ENCODE measurements at places on chromosomes 5 and 9.
A peak's percentile ranks its signal among the peaks of the same experiment; 100 is the strongest.

- no peak for DNase-seq
These were observed 186.3 kb downstream of the MARCHF11 start for GRCh38 chr5:15993334-15993733.

DNA sequence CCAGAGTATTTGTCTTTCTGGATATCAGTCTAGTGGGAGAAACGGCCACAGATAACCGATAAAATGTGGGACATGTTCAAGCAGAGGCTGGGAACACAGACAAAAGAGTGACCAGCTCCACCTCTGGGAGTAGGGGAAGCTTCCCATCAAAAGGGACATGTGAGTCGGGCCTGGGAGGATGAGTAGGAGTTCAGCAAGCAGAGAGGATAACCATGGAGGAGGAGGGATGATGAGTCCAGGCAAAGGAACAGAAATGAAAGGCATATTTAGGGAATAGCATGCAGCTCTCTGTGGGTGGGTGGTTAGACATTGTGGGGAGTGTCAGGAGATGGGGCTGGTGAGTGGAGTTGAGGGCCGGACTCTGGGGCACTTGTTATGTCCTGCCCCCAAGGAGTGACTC lies 61.5 kb downstream of the ERGIC1 start:
- DNase-seq = no peak

DNA sequence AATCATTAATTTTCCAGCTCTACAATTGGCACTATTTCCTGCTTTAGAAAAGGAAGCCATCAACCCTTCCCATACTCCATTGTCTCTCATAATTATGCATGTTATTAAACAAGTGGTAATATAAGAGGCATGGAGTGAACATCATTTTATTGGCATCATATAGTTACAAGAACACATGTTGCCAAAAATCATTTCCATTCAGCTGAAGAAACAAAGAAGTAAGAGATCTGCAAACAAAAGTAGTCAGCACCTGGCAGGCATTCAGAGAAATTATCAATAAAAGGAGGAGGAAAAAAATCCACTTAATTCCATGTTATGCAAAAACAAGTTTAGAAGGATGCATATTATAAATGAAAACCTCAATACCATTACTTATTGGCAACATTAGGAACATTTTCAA lies 1208.2 kb upstream of the C9orf72 start:
- DNase-seq = no peak

- no peak for DNase-seq
These were observed 52.5 kb upstream of the ZBTB43 start for GRCh38 chr9:126752376-126752775.

GRCh38 chr9:22307013-22307711 lies 139.5 kb upstream of the DMRTA1 start:
- DNase-seq = no peak

DNA sequence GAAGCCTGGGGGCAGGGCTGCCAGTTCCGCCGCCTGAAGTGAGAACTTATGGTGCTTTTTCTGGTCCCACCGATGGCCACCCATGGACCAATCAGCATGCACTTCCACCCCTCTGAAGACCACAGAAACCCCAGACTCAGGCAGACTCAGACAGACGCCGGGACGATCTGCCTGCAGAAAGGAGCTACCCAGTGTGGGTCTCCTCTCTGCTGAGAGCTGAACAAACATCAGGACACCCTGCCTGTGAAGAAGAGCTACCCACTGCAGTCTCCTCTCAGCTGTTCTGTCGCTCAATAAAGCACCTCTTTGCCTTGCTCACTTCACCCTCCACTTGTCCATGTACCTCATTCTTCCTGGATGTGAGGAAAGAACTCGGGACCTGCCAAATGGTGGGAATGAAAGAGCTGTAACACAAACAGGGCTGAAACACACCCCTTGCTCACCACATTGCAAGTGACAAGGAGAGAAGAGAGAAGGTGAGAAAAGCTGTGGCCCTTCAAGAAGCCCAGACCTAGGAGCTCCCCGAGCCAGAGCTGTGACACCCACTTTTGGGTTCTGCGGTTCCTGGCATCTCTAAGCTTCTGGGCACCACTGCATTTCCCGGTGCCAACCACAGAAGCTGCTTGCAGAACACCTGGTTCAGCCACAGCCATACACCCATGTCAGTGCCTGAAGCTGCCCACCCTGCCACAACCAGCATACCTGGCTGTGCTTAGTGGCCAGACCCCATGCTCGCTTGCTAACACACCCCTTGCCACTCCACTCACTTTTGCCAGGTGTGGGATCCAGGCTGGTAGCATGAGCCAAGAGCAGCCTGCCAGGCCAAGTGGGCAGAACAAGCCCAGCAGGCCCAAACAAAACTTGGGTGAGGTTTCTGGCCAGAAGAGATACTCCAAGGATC lies 114.3 kb upstream of the TSLP start:
- DNase-seq = no peak

DNA sequence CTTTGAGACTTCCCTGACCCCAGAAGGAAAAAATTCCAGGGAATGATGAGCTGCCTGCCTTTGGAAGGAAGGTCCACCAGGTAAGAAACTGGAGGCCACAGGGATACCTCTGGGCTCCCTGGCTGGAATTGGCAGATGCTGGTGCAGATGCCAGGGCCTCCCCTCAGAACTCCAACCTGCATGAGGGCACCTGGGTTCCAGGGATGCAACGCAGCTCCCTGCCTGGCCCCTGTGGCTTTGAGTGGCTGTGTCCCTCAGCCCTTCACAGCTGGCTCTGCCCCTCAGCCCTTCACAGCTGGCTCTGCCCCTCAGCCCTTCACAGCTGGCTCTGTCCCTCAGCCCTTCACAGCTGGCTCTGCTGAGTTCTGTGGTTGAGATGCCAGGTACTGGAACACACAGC lies 13.9 kb downstream of the KCNMB1 start:
- no peak for DNase-seq

GRCh38 chr9:137029058-137029936 lies 1.3 kb upstream of the ABCA2 start:
- peak; percentile 77 for DNase-seq

- DNase-seq = no peak
These were observed 20.4 kb downstream of the TENT4A start for GRCh38 chr5:6733411-6734242.

DNA sequence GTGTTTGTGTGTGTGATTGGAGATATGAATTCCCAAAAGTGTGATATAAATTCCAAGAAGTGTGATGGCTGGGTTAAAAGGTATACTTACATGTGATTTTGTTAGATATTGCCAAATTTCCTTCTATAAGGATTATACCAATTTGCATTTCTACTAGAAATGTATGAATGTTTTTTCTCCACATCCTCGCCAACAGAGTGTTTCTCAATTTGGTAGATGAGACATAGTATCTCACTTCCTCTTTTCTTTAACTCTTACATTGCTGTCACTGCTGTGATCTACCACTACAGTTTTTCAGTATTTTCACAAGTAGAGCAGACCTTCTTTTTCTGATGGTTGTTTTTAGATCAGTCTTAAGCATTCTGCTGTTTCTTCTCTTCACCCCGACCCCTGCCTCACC lies 111.3 kb downstream of the FER start:
- DNase-seq = no peak

- peak; percentile 32 for DNase-seq
These were observed 12.4 kb downstream of the DOCK2 start for GRCh38 chr5:169649486-169649885.

GRCh38 chr9:33446240-33446945 lies 1.0 kb downstream of the AQP3 start:
- DNase-seq = no peak

- no peak for DNase-seq
These were observed 199.6 kb upstream of the DAB2 start for GRCh38 chr5:39624268-39624886.

GRCh38 chr5:111997308-111997707 lies 240.3 kb upstream of the NREP start:
- DNase-seq = no peak

- DNase-seq = no peak
These were observed 168.9 kb downstream of the MAPKAP1 start for GRCh38 chr9:125538092-125538473.

GRCh38 chr5:44783634-44784315 lies 25.0 kb upstream of the MRPS30 start:
- no peak for DNase-seq

GRCh38 chr9:74083681-74084433 lies 413.3 kb upstream of the RORB start:
- no peak for DNase-seq

DNA sequence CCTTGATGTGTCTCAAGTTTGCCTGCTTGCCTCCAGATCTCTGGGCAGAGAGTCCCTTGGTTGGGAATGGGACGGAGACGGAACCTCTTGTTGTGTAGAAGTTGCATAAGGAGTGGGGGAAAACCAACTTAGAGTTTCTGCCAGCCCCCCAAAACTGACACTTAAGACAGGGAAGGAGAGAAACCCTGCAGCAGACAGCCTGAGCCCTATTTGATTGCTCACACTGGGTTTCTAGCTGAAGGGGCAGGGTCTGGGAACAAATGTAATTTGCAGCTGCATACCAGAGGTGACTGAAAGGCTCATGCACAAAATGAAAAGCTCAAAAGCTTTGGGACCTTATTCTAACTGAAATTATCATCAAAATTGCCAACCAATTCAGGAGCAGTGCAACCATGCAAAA lies 254.5 kb downstream of the RASEF start:
- no peak for DNase-seq

DNA sequence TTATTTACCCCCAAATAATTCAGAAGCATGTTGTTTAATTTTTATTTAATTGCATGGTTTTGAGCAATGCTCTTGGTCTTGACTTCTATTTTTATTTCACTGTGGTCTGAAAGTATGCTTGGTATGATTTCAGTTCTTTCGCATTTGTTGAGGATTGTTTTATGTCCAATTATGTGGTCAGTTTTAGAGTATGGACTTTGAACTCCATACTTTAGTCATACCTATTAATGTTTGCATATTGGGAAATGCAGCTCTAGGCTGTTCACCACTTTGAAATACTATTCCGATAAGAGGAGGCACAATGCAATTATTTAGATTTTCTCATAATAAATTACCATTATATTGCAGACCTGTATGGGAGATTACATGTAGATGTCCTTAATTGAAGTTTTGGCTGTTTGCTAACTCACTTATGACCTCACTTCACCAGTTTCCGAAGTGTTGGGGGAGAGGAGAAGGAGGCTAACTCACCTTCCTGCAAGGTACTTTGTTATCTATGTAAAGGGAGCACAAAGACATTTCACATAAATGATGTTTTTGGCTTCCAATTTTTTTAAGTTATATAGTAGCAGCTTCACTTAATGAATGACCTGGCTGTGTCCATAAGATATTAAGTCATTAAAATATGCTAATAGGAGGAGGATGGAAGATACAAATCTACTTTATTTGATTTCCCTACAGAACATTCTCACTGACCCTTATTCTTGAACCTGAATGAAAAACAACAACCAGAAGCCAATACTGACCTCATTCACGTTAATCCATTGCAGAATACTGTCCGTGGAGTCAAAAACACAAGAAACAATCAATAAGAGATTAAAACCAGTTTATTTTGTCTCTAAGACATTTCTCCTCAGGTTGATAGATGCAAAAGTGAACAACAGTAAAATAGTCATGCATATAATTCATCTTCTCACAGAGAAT lies 970.3 kb upstream of the ARRDC3 start:
- no peak for DNase-seq

DNA sequence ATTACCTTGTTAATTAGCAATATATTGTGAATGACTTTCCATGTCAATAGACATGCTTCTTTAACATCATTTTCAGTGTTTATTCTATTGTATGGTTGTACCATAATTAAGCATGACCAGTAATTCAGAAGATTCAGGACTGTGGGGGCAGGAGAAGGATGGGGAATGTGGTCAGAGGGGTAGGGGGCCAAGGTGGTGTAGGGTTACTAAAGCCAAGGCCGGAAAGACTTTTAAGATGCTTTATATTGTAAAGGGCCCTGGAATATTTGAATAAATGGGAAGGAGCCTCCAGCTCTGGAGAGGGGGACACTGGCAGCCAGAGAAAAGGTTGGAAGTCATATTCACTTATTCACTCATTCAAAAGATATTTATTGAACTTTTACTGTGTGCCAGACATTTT lies 115.7 kb downstream of the FGF18 start:
- no peak for DNase-seq

DNA sequence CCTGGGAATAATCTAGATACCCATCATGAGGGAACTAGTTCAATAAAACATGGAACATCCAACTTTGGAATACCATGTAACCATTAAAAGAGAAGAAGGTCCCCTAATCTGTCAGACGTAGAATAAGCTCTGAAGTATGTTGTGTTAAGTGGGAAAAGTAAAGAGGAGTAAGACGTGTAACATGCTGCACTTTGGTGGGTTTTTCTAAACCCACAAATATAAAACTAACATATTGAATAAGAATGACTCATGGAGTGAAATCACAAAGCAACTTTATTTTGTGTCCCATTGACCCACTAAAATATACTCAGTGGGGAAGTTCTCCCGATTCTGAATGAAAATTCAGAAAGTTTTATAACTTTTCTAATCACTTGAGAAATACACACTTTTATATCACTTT lies 67.9 kb upstream of the PIK3R1 start:
- no peak for DNase-seq

- no peak for DNase-seq
These were observed 105.1 kb downstream of the EHMT1 start for GRCh38 chr9:137723783-137724445.

DNA sequence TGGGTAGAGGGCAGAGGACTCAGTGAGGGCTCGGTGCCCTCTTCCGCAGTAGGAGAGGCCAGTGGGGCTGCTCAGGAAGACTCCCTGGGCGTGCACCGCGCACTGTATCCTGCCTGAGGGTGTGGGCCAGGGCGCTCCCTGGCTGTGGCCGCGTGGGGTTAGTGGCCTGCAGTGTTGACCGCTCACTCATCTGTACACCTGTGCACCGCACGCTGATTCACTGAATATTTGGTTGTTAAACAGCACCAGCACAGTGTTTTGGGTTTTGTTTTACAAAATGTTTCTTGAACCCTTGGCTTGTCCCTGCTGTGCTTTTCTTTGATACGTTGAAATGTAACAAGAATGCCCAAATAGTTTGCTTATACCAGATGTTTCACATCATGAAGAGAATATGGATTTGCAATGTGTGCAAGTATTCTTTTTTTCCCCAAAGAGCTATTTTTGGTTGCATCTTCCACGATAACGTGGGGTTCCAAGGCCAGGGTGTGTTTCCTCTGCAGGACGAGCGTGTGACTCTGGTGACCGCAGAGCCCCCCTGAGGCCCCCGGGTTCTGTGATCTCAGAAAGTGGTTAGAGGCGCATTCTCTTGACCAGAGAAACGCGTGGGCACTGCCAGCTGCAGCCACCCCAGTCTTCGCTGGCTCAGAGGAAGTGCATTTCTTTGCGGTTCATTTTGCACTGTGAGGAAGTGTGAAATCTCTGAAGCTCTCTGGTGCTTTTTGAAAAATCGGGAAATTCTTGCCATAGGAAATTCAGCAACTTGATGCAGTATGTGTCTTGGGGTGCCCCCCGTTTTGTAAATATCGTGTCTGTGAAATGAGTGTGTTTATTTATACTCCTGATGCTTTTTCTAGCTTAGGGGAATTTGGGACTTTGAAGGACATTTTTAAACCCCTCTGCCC lies 46.9 kb downstream of the AHRR start:
- DNase-seq = no peak
